Iris pigment epithelial cell (primary cell): ENCODE measurements at places on chromosomes 2 and 18.

DNA sequence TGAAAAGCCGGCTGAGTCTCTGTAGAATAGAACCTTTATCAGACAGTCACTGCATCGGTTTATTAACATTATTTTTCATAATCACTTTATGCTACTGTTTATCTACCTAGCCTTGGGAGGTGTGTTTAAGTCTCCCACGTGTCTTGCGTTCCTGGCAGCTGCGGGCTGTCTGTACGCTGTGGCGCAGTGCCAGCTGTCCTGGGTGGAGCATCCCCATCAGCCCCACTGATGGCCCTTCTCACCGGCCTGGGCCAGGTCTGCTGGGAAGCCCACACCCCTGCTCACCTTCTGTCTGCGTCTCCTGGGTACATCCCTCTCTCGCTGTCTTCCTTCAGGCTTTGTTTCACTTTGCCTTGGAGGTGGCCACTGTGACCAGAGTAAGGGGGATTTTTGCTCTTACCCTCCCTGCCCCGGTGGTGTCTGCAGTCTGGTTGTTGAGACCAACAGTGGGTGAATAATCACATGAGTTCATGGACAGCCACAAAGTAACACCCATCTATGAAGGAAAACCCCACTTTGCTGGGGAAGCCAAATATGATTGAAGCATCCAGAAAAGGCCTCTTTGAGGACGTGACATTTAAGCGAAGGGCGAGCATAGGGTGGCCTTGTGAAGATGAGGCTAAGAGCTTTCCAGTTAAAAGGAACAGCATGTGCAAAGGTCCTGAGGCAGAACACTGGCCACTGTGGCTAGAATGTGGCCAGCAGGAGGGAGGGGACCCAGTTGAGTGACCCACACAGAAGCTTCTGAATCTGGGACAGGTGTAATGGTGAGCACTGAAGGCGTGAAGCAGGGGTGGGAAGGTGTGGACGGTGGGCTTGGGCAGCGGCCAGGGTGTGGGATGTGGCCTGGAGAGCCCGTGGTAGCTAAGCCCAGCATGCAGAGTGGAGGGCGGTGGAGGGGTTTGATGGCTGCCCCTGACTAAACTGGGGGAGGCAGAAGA, 41.7 kb downstream of the RAMP1 start:
- no peak for DNase-seq

DNA sequence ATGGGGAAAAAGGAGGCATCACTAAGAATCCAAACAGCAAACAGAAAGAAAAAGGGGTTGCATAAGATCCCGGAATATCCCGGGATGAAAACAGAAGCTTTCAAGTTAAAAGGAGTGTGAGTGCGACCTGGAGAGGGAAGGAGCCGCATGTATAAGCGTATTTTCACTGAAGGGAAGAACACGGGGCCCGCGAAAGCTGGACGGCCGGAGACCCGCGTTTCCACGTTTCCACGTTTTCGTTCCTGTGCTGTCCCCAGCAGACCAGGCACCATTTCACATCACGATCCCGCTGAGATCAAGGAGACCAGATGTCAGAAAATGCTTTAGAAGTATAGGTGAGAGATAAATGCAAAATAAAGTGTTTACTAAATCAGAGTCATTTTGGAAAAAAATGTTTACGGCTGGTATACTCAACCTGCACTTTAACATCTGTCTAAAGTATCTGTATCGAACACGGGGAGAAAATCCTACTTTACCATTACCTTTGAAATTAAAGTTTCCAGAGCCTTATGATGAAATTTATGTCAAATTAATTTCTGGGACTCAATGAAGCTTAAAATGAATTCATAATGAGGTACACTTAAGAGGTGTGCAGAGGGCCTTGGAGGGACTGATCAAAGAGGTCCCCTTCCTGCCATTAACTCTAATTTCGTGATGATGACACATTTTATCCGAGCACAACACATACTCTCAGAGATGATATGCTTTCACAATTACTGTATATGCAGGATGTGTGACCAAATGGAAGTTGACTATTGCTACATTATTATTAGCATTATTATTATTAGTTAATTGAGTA, 71.0 kb upstream of the SALL3 start:
- DNase-seq = no peak

- DNase-seq = no peak
These were observed 9.1 kb downstream of the SP9 start for GRCh38 chr2:174343623-174344455.

DNA sequence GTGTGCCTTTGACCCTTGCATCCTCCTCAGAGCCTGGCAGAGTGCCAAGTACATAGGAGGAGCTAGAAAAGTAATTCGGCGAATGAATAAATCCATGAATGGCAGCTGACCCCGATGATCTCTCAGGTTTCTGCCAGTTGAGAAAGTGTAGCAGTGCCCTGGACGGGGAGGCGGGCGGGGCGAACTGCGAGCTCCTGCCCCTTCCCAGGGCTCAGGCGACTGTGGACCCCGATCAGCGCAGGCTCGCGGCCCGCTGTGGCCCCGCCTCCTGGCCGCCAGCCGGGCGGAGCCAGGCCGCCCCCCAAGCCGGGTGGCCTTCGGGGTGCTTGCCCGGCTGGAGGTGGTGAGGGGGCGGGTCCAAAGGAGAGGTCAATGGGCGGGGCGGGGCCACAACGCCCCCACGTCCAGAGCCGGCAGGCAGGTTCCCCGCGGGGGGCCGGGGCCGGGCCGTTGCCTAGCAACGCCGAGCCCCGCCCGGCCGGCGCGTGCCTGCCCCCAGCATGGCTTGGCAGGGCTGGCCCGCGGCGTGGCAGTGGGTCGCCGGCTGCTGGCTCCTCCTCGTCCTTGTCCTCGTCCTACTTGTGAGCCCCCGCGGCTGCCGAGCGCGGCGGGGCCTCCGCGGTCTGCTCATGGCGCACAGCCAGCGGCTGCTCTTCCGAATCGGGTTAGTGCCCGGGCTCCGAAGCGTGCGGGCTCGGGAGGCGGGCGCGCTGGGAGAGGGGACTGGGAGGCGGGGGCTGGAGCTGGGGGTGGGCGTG, 30.6 kb upstream of the TMBIM1 start:
- DNase-seq = peak; percentile 97

- no peak for DNase-seq
These were observed 138.8 kb upstream of the COPS8 start for GRCh38 chr2:236946871-236947270.

DNA sequence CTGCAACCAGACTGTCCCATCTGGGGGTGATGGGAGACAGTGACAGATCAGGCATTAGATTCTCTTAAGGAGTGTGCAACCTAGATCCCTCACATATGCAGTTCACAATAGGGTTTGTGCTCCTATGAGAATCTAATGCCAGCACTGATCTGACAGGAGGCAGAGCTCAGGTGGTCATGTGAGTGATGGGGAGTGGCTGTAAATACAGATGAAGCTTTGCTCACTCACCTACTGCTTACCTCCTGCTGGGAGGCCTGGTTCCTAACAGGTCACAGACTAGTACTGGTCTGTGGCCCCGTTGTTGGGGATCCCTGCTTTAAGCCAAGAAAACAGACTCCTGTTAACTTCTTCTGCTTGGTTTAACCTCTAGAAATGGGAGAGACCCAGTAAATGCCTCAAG, 3.2 kb downstream of the CYP27A1 start:
- no peak for DNase-seq

DNA sequence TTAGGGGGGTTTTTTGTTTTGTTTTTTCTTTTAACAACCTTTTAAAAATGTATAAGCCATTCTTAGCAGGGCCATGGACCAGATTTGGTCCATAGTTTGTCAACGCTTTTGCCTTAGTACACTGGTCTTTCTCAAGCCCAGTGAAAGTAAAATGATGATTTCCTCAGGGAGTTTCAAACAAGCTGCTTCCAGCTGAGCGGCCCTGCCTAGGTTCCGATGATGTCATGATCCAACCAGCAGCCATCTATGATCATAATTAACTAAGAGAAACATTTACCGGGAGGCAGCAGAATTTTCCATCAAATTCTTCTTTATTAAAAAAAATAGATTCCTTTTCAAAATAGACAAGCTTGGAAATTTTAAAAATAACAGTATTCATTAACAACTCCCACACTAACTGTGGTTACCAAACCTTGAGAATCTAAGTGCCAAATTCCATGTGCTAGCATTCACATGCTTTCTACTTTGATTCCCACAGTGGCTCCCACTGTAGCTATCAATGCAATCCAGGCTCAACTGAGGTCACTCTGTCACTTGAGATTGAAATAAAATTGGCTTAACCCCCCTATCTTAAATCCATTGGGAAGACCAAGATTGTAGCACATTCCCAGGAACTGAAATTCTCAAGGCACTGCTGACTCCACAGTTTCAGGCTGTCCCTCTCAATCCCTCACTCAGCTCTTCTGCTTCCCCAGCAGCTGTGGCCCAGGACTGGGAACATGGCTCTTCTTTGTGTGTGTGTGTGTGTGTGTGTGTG, 148.9 kb downstream of the RNF152 start:
- peak; percentile 15 for DNase-seq

DNA sequence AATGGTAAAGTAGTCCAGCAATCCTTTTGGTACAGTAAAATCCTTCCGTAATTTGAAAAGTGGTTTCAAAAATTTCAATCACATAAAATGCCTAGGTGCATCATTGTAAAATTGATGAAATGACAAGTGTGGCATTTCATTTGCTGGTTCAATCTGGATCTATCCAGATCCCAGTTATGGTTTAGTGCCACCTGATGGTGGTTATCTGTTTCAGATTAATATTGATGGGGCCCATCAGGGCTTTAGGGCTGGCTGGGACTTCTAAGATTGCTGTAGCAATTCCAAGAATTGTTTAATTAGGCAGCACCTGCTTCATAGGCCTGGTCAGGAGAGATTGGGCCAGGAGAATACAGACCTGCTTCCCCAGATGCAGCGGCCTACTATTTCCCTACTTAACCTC, 55.5 kb upstream of the PIK3C3 start:
- DNase-seq = no peak

GRCh38 chr2:31606509-31606908, 25.8 kb upstream of the SRD5A2 start:
- no peak for DNase-seq

DNA sequence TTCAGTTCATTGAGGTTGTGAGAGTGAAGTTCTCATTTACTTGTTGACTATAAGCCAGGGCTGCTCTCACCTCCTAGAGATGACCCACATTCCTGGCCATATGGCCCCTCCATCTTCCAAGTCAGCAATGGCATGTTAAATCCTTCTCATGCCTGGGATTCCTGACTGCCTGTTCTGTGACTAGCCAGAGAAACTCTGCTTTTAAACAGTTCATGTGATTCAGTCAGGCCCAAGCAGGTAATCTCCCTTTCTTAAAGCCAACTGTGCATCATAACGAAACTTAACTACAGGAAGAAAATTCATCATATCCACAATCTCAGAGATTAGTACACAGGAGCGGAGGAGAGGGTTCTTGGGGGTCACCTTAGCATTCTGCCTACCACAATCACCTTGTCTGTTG, 11.5 kb downstream of the DPP4 start:
- DNase-seq = peak; percentile 54

DNA sequence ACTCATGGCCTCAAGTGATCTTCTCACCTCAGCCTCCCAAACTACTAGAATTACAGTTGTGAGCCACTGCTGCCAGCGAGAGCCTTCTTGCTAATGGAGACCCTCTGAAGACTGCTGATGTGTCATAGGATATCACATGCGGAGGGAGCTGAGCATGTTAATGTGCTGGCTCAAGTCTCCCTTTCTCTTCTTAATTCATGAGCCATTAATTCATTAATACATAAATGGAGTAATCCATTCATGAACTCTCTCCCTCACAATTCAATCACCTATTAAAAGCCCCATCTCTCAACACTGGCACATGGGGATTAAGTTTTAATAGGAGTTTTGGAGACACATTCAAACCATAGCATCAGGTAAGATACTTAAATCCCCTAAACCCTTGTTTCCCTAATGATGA, 54.8 kb downstream of the SYT4 start:
- DNase-seq = no peak

DNA sequence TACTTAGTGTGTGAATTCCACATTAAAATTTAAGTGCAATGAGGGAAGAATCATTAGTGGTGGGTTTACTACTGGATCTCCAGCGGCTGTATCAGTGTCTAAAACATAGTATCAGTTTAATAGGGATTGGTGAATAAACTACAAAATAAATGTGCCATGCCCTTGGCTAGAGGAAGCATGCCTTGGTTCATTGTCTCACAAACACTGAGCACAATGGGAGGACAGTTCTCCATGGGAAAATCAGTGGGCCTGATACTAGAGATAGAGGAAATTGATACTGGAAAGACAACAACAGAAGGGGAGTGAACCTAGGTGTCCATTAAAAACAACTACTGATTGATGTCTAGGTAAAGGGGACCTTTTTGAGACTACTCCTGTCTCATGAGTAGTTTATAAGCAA, 971.6 kb downstream of the SUCLG1 start:
- DNase-seq = no peak

DNA sequence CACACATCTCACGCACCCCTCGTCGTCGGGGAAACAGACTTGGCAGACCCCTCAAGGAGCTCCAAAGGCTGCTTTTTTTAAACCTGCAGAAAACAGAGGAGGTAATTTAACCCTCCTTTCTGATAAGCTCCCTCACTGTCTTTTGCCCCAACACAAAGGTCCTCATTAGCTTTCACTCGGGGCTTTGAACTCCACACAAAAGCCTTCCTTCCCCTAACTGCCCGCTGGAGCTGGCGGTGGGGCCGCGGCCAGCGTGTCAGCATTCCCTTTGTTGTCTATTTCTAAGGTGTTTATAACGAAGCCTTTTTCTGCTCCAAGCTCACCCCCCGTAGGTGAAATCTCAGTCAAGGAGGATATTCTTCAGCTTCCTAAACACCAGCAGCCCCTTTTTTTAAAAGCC, 43.5 kb upstream of the ID2 start:
- DNase-seq = no peak
